ENCODE measurements at places on chromosomes 6 and 20.

- no peak for DNase-seq
Observed at GRCh38 chr6:122482750-122483080, 11.1 kb upstream of the SERINC1 start.

DNA sequence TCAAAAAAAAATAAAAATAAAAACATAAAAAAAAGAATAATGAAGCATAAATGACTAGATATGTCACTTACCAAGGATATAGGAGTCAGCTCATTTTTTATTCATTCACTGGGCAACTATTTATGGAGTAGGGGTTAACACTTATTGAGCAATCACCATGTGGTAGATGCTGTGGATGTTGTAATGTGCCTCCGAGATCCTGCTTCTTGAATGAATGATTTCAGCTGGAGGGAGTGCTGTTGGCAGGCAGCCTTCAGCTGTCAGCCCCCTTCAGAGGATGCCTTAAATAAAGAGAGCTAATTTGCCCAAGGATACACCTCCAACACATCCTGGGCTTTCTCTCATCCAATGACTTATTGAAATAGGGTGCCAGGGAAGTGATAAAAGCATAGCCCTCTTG, 229.5 kb upstream of the DTNBP1 start:
- DNase-seq = no peak

GRCh38 chr6:11380969-11381744, 148.7 kb upstream of the NEDD9 start:
- no peak for DNase-seq

DNA sequence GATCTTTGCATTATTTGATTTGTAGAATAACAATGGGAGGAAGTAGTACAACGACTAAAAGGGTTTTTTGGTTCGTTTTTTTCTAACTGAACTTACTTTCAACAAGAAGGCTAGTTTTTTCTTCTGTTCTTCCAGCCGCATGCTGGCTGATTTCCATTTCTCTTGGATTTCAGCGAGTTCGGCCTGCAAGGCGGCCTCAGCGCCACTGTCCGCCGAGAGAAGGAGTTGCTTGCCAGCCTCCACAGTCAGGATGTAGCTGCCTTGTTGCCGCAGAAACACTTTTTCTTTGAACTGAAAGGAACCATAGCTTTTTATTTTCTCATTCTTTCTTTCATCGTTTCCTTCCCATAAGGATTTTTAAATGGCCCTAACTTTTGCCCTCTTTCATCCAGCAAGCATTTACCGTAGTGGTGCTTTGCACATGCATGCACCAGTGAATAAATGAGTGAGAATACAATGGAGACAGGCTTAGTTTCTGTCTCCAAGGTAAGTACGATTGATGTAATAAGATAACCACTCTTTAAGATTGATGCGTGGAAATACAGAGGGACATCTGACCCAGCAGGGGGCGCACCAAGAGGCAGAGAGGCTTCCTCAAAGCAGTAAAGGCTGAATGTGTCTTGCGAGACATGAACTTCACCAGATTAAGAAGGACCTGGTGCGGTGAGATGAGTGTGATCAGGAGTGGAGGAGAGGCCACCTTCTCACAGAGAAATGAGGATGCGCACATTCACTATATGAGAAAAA, 398.8 kb downstream of the ESR1 start:
- no peak for DNase-seq

DNA sequence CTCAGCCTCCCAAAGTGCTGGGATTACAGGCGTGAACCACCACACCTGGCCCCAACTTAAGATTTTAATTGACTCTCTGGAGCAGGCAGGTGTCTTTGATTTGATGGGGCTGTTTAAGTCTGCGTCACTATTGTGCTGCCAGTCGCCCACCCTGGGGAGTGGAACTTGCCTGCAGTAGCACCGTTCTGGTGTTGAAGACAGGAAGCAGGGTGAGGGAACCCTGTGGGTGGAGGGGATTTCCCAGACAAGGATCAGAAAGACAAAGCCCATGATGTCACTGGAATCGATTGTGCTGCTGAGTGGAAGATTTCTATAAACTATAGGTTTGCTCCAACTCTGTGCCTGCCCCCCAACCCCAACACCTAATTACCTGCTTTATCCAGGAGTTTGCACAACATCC, 11.0 kb downstream of the ALDH8A1 start:
- DNase-seq = peak; percentile 31

- DNase-seq = no peak
Observed at GRCh38 chr20:46358346-46359058, 47.9 kb downstream of the ELMO2 start.

Measured in activated naive CD4-positive, alpha-beta T cell treated with anti-CD3 and anti-CD28 coated beads, Interleukin-2, amount 50 U/mL, for 72 hours (primary cell).